Activated T-cell treated with anti-CD3 and anti-CD28 coated beads for 4 hours (primary cell): ENCODE measurements at places on chromosomes 1 and 21.

DNA sequence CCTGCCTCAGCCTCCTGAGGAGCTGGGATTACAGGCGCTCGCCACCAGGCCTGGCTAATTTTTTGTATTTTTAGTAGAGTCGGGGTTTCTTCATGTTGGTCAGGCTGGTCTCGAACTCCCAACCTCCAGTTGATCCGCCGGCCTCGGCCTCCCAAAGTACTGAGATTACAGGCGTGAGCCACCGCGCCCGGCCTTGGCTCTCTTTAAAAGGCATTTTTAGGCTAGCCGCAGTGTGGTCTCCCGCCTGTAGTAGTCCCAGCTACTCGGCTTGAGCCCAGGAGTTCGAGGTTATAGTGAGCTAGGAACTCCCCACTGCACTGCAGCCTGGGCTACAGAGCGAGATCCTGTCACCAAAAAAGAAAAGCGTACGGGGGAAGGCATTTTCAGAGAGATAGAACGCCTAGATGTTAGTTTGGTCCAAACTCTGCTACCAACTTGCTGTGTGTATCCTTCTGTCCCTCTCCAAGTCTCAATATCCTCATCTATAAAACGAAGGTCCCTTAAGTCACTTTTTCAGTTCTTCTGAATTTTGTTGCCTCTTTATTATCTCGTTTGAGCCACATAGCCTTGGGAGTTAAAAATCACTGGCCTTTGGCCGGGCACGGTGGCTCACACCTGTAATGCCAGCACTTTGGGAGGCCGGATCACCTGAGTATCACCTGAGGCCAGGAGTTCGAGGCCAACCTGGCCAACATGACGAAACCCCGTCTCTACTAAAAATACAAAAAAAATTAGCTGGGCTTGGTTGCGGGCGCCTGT is 734 bp downstream of the MED18 start:
- no peak for DNase-seq

DNA sequence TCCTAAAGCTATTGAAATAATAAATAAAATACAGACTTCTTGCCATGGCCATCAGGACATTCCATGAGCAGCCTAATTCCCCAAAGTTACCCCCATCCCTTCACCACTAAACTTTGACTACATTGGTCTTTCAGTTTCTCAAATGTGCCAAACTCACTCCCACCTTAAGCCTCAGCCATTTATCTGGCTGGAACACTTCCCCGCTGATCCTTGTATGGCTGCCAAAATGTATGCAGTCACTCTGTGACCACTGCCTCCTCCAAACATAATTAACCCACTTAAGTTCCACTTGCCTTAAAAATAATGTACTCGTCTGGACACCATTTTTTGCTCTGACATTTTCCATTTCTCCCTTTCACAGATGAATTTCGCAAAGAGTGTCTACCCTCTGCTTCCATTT is 407.4 kb downstream of the NTNG1 start:
- no peak for DNase-seq

DNA sequence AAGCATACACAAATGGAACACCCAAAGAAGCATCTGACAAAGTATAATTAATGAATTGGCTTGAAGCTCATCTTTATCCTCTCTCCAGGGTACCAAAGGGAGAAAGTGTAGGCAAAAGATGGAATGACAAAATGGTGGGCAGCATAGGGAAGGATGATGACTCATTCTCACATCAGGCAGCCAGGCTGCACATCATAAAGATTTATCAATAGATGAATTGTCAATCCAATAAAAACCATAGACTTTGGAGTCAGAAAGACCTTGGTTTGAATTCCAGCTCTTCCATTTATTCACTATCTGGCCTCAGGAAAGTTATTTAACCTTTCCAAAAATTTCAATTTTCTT is 138.5 kb downstream of the TNR start:
- no peak for DNase-seq

DNA sequence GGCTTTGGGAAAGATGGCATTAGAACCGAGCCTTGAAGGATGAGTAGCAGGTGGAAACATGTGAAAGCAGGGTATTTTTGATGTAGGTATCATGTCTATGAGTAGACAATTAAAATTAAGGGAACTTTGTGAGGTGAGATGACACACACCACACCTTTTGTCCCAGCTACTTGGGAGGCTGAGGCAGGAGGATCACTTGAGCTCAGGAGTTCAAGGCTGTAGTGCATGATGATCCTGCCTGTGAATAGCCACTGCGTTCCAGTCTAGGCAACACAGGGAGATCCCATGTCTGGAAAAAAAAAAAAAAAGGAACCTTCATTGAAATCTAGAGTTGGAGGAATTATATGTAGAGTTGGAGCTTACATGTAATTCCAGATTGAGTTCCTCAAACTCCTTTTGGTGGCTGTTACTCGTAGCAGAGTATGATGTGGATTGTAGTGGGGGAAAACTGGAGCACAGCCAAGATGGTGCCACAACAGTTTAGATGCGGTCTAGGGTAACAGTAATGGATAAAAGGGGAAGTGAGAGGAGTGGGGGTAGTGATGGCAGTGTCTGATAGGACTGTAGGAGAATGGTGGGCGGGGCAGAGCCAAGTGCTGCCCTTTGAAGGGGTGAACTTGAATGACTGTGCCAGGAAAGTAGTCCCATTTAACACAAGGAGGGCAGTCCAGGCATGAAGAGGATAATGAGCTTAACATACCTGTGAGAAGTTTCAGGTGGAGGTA is 17.4 kb downstream of the AK4 start:
- DNase-seq, result no peak

DNA sequence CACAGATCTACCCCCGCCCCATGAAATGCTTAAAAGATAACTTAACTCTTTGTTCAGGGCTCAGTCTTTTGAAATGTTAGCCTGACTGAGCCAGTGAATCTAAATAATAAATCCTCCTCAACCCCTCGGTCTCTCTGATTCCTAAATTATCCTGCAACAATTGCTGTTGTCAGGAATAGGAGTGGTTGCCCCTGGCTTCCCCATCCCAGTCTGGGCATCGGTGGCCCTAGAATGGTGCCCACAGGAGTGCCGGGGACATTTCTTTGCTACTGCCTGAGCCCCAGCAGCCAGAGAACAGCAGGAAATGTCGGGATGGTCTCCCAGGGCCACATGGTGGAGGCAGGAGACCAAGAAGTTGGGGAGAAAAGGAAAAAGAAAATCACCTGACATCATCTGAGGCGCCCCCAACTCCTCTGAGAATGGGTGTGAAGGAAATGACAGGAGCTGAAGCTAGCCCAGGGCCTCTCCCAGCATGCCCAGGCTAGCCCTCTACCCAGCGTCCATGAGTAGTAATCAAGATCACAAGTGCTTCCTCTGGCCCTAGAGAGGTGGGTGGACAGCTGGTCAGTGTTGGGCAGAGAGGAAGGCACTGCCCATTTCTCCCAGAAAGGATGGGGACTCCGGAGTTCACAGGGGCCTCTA is 1.6 kb downstream of the PADI4 start:
- DNase-seq, result no peak

GRCh38 chr1:31671561-31672201 is 27.0 kb upstream of the PEF1 start:
- no peak for DNase-seq

GRCh38 chr1:67555461-67556296 is 125.5 kb upstream of the SERBP1 start:
- DNase-seq, result no peak

GRCh38 chr1:203476216-203476814 is 709 bp downstream of the PRELP start:
- DNase-seq, result no peak

GRCh38 chr1:80375662-80376061 is 1369.1 kb upstream of the ADGRL4 start:
- no peak for DNase-seq

DNA sequence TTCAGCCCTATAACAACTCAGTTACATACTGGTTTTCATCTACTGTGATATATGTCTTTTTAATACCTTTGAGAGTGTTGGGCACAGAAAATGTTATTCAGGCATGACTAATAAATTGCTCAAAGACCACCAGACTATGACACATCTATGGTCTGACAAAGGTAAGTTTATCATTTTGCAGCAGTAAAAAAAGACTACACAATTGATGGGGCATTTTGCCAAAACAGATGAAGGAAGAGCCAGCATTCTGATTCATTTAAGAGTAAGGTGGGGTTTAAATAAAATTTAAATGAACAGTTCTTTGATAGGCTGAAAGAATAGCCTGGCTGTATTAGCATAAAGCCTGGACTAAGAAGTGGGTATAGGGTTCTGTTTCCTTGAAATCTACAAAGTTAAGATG is 8.8 kb upstream of the RNPC3 start:
- no peak for DNase-seq

DNA sequence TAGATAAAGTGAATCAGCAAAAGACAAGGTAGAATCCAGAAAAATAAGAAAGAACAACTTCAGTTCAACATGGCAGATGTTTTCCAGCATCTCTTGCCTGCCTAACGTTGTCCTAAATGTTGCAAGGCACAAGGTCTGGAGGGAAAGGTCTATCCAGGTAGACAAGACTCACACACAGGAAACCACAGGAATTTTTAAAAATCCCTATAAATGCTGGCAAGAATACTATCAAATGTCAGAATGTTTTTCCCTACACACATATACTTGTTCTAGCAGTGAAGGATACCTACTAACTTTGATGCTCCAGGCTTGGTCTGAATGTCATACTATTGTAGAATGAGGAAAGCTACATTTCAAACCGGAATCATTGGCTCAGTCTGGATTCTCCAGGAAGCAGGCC is 10.6 kb downstream of the GJA5 start:
- DNase-seq, result no peak

DNA sequence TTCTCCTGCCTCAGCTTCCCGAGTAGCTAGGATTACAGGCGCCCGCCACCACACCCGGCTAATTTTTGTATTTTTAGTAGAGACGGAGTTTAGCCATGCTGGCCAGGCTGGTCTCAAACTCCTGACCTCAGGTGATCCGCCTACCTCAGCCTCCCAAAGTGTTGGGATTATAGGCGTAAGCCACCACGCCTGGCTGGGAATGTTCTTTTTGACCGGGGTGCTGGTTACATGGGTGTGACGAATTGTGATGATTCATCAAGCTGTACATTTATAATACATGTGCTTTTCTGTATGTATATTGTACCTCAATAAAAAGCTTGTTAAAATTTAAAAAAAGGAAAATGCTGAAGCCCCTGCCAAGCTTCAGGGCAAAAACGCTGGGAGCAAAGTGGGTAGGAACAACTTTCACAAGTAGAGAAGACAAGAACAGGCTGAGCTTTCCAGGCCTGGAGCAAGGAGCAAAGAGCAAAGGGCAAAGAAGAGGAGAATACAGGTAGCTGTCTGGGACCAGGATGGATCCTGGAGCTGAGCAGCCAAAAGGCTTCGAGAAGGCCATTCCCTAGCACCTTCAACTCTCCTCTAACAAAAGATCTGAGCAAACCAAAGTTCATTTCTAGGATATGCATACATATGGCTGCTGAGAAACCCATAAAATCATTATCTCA is 20.5 kb upstream of the YRDC start:
- no peak for DNase-seq

DNA sequence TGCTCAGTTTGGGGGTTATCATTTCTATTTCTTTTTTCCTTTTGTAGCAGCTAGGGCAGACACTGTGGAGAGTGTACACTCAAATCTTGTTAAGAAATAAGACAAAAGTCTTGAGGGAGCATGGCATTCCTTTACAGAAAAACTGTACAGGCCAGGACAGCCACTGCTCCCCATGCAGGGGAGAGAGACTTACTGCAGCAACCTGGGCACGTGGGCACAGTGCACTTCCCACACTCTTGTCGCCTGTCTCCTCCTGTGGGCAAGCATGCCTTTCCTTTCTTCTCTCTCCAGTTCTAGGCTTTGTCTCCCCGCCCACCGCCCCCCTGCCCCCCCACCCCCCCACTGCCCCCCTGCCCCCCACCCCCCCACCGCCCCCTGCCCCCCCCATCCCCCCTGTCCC is 51.9 kb downstream of the PHC2 start:
- no peak for DNase-seq

GRCh38 chr1:111690306-111690617 is 48.9 kb downstream of the INKA2 start:
- DNase-seq, result no peak

DNA sequence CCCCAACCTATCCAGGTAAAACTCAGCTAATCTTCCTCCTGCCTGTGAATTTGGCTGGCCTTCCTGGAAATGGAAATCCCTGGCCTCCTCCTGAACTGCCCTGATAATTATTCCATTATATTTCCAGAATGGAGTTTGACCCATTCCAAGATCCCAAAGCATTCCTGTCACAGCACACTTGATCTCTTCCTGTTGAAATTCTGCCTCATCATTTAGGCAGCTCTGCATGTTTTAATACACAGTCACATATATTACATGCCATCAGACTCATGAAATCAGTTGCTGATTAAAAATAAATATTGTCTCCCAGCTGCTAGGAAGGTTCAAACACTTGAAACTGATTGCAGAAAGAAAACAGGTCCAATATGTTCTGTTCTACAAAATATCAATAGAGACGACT is 148.2 kb upstream of the PALMD start:
- DNase-seq, result no peak

DNA sequence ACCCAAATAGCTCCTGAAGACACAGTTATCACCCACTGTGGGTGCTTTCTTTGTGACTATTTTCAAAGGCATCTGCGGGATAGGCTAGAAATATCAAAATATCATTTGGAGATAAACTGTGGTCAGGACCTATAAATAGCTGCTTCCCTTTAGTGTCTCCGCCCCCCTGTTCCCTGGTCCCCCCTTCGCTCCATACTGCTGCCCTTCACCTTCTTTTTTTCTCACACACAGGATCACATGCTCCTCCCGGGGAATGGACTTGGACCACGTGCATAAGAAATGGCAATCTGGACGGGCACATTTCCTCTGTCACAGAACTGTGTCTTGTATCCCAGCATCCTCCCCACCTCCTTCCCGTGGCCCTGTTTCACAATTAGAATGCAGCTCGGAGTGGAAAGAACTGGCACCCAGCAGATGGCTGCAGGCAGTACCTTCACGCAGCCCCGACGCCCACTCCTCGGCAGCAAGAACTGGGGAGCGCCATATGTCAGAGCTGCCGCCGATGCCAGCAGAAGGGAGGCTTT is 68.8 kb upstream of the SSX2IP start:
- DNase-seq, result no peak

- DNase-seq, result no peak
Measured at GRCh38 chr1:9728451-9729295, 77.1 kb downstream of the PIK3CD start.

- DNase-seq, result no peak
Measured at GRCh38 chr1:227518876-227519275, 44.5 kb upstream of the ZNF678 start.

DNA sequence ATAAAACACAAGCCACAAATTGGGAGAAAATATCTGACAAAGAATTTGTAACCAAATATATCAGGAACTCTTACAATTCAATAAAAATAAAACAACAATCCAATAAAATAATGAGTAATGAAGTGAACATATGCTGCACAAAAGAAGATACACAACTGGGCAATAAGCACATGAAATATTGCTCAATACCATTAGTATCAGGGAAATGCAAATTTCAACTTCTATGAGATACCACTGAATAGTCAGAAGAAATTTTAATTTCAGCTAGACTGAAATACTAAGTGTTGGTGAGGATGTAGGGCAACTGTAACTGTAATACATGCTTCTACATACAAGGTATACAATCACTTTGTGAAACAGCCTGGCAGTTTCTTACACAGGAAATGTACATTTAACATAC is 7.4 kb upstream of the ARHGAP29 start:
- DNase-seq, result no peak
